ENCODE measurements at places on chromosomes 4 and X.
A peak's percentile ranks its signal among the peaks of the same experiment; 100 is the strongest.

GRCh38 chr4:127505203-127505602 is 127.6 kb upstream of the INTU start:
- peak; percentile 42 for DNase-seq

- DNase-seq, result no peak
Observed at GRCh38 chr4:55670695-55671094, 34.6 kb upstream of the NMU start.

GRCh38 chrX:3522101-3522650 is 175.7 kb upstream of the MXRA5 start:
- DNase-seq, result no peak

GRCh38 chrX:10582215-10582733 is 38.1 kb downstream of the MID1 start:
- no peak for DNase-seq

- DNase-seq, result no peak
Observed at GRCh38 chr4:158327525-158327924, 117.2 kb downstream of the TMEM144 start.

DNA sequence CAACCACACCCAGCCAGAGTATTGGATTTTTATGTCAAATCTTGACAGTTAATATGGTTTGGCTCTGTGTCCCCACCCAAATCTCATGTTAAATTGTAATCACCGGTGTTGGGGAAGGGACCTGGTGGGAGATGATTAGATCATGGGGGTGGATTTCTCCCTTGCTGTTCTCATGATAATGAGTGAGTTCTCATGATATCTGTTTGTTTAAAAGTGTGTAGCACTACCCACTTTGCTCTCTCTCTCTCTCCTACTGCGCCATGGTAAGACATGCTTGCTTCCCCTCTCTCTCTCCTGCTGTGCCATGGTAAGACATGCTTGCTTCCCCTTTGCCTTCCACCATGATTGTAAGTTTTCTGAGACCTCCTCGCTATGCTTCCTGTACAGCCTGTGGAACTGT is 86.9 kb upstream of the COX18 start:
- DNase-seq, result no peak

GRCh38 chr4:85867271-85867670 is 392.3 kb downstream of the ARHGAP24 start:
- no peak for DNase-seq

GRCh38 chr4:100022792-100023222 is 72.7 kb upstream of the H2AZ1 start:
- no peak for DNase-seq

DNA sequence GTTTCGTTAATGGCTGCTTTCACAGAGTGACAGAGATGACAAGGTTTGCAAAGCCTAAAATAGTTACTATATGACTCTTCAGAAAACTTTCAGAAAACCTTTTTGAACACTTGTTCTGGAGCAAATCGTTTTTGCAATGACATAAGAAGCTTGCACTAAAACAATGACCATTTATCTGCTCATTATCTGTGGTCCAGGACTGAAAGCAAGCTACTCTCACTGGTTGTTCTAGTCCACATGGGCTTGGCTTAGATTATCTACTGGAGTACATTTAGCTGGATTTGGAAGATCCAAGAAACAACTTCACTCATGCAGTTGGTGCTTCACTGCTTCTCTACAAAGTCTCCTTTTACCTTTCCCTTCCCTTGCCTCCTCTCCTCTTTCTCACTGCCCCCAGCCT is 1836.4 kb upstream of the AGA start:
- no peak for DNase-seq

DNA sequence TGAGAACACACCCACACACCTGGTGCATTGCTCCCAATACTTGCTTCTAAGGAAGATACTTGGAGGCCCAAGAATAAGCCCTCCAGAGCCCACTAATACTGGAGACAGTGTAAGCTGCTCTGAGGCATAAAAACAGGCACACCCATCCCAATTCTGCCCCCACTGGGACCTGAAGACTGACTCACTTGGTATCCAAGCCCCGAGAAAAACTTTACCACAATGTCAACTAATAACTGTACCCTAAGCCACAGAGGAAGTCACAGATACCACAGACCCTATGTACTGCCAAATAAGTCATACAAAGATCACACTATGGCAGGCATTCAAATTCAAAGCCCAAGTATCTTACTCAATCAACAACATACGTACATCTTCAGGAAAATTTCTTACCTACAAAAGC is 398.2 kb upstream of the SPANXN1 start:
- no peak for DNase-seq

DNA sequence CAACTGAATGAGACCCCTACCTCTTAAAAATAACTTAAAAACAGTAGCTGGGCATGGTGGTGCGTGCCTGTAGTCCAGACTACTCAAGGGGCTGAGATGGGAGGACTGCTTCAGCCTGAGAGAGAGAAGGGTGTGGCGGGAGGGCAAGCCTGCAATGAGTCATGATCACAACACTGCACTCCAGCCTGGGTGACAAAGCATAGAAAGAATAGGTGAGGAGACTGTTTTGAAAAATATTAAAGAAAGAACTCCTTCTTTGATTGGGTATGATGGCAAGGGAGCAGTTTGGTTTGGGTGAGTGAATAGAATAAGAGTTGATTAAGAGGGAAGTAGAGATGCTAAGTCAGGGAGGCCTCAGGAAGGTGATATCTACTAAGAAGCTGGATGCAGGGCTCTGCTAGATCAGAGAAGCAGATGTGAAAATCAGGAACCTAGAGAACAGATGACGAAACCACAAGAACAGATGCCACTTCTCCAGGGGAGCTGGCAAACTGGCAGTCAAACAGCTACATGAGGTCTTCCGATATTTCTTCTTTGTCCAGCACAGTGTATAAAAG is 318.6 kb downstream of the OPHN1 start:
- DNase-seq, result no peak

DNA sequence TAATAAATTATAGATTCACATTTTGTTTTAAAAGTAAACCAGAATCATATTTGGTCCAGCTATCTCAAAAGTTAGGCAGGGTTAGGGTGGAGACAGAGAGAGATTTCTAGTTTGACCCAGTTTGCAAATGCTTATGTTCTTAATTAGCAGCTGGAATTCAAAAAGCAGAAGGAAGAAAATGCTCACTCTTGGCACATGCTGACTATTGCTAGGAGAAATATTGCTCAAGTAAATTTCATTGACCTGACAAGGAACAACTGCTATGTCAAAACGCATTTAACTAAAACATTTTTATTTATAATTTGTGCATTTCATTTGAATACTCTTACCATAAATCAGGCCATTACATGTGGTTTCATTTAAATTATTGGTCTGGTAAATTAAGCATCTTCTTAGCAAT is 131.8 kb downstream of the GLRA3 start:
- no peak for DNase-seq

DNA sequence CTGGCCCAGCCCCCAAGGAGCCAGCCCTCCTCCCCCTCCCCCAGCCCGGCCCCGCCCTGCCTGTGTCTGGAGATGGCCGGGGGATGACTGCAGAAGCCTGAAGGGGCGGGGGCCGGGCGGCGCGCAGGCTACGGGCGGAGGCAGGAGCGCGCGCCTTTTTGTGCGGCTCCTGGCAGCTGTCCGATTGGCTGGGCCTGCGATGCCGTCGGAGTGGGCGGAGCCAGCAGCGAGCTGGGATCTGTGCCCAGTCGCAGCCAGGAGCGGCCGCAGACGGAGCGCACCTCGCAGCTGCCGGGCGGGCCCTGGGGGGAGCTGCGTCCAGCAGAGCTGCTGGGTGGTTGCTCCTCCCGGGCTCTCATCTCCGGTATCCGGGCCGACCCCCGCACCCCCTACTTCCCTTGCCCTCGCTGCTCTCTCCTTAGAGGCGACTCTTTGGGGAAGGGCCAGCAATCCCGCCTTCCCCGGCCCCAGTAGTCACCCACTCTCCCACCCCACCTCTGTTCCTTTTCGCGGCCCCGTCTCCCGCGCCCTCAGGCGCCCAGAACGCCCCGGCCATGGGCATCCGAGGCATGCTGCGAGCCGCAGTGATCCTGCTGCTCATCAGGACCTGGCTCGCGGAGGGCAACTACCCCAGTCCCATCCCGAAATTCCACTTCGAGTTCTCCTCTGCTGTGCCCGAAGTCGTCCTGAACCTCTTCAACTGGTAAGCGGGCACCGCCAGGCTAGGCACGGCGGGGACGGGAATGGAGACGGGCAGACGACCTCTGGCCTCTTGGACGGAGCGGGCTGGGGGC is at the start of gene GABRQ:
GABRQ (plus strand) TSS at position 247 of the 794 bp plus-strand sequence; CDS start at position 555, 308 bp downstream.
- DNase-seq, result peak; percentile 77

DNA sequence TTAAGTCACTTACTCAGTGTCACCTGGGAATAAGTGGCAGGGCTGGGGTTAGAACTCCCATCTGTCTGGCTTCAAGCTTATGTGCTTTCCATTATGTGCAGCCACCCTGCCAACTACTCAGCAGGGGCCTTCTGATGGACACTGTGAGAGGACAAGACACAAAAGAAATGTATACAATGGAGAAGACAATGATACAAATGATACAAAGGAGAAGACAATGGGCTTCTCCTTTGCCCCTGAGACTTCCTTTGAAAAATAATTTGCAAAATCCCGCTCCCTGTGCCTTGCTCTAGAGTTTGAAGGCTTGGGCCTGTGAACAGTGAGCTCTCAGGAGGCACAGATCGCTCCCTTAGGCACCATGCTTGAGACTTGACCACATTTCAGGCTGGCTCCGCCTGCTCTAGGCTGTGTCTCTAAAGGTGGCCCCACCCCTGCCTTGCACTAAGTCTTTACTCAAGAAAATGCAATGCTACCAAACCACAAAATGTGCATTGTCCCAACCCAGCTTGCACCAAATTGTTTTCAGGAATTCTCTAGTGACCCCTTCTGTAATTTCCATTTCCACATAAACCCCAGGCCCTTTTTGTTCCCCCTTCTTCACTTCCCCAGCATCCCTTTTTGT is 27.1 kb upstream of the STX18 start:
- DNase-seq, result no peak

All from mesothelial cell of epicardium (in vitro differentiated cells).